ENCODE measurements at places on chromosomes 2 and 18.

DNA sequence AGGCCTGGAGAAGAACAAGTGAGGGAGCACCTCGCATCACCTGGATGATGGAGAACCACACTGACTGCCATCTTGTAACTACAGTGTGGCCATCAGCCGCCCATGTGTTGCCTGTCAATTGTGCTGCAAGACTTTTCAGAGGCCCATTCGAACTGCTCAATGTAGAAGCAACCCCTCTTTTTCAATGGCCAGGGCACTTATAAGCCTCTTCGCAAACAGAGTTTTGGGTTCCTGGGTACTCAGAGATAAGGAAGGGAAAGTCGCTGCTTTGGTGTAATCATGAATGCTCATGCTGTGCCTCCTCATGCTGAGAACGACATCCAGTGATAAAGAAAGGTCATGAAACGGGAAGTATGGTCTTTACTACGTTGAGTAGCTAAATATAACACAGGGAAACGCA lies 143.9 kb upstream of the SLC39A10 start:
- no peak for DNase-seq

DNA sequence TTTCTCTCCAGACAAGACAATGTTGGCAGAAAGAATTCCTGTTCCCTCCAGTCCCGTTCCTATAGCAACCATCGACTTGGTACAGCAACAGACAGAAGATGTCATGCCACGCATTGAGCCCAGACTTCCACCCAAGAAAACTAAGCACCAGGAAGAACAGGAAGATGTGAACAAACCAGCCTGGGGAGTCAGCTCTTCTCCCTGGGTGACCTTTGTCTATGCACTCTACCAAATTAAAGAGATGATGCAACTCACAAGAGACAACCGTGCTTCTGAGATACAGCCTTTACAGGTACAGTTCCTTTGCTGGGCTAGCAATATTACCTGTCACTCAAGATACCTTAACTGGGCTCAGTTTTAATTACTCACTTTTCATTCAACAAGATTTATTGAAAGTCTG lies 37.1 kb downstream of the NEMP2 start:
- DNase-seq = no peak

DNA sequence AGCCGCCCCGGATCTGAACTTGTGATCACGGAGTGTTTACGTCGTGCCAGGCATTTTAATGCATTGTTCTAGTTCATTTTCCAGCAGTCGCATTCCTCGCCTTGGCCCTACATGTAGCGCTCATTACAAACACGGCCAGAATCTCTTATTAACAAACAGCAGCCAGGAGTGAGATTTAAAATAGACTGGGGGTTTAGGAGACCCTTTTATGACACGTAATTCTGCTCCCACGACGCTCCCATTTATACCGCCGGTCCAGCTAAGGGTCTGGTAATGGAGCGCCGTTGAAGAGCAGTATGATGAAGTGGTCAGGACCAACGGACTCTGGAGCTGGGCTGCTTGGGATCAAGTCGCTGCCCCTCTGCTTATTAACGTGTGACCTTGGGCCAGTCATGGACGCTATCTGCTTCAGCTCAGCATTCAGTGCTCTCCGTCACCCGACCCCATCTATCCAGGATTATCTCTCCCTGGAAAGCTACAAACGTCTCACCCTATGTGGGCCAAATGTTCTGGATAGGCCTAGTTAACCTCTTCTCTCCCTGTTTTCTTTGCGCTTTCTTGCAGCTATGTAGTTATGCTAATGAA lies 745 bp downstream of the MSH2 start:
- no peak for DNase-seq

GRCh38 chr2:217789736-217790181 lies 213.0 kb downstream of the TNS1 start:
- DNase-seq = no peak

GRCh38 chr2:146992057-146992456 lies 852.8 kb upstream of the ACVR2A start:
- no peak for DNase-seq

DNA sequence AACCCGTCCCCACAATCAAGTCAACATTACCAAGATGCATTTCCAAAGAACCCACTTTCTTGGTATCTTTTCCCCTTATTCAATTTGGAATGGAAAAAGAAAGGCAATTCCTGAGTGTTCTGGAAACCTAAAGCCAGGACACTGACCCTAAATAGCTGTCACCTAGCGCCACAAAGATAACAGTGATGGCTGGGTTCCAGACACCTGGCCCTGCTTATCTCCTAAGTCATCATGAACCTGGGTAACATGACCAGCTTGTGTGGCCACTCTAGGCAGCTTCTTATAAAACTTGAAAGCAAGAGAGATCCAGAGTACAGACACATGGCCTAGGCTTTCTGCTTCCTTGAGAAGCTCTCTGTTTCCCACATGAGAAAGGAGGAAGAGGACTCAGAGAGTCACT lies 95.4 kb downstream of the BOD1L2 start:
- DNase-seq = no peak

DNA sequence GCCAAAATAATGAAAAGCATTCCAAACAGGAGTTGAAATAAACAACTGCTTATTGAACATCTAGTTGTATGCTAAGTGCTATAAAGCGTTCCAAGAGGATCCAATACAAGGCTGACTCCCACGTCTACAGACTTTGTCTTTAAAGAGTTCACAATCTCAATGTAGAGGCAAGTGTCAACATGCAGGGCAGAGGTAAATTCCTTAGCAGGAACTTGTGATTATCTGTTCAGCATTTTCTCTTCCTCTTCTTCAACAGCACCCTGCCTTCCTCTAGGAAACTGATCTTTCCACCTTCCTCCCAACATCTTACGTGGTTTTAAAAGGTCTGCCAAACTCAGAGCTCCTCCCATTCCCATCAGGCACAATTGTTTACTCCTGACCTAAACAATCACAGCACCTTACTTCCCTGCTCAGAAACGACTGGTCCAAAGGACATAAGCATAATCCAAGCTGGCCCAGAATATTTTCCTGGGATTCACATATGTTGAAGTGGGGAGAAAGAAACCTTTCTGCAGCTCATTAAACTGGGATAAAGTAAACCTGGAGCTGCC lies 83.9 kb downstream of the ITSN2 start:
- DNase-seq = no peak

DNA sequence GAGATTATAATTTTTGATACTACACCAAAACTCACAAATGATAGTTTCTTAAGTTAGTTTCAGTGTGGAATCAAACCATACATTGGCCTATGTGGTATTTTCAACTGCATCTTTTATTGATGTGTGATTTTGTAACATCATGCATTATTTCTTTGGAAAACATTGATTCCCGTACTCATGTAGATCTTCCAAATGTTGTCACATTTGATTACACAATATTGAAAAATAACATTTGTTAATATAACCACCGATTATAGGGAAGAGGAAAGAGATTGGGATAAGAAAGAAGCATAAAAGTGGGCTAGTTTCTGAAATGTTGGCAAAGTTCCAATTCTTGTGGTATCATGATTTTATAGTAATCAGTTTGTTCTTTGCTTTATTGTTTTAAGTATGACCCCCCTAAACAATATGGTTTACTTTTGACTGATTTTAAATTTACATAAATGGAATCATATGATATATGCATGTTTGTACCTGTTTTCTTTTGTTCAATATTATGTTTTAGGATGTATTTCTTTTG lies 117.2 kb upstream of the OTX1 start:
- no peak for DNase-seq

GRCh38 chr18:43524260-43524659 lies 247.0 kb upstream of the SYT4 start:
- no peak for DNase-seq

DNA sequence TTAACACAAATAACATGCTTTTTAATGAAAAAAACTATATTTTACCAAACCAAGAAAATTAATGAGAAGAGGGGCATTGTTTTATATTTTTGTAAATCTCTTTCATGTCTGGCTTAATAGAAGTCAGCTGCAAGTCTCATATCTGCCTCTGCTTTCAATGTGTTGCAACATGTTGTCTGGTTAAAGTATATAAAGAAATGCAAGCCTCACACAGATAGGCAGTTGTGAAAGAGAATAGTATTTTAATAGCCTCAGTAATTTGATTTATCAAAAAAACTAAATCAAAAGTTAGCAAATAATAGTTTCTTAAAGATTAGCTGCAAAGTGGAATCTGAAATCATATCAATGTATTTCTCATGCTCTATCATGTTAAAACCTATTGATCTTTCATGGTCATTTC lies 52.9 kb upstream of the NCOA1 start:
- DNase-seq = no peak

GRCh38 chr18:77016936-77017335 lies 115.6 kb downstream of the MBP start:
- no peak for DNase-seq

DNA sequence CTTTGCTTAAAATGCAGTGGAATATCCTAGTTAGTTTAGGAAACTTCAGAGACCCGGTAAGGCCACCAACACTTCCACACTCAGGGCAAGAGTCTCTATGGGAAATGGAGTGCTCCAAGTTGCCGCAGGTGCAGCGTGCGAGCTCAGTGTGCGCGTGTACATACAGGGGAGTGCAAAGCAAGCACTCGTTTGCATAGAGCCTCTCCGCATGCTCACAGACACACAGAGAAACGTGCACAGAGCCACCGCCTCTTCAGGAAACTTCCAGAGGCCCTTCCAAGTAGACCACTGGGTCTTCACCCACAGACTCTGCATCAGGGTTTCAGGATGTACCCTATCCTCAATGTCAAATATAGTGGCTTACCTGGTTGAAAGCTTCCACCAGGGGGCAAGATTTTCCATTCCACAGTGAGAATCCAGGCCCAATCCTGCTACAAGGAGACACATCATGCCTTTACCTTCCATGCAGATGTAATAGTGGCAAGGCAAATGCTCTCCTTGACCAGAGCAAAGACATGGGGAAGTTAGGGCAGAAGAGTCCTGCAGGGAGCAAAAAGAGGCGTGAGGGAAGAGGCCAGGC lies 513.0 kb upstream of the MYT1L start:
- DNase-seq = no peak

DNA sequence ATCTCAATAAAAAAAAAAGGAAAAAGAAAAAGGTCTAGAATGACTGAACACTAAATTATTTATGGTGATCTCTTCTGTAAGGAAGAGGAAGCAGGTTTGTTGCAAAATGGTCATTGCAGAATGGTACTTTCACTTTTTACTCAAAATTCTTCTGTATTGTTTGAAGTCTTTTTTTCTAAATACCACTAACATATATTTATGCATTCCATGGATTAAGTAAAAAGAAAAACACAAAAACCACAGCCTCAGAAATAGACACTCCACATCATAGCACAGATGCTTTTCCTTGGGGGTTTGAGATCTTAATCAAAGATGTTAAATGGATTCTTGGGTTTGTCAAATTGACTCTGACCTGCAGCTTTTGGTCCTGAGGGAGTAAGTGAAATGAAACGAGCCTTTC lies 47.4 kb downstream of the RHOB start:
- no peak for DNase-seq

GRCh38 chr2:121695171-121695451 lies 41.6 kb downstream of the NIFK start:
- no peak for DNase-seq

GRCh38 chr2:48874282-48874681 lies 118.8 kb upstream of the LHCGR start:
- no peak for DNase-seq

- DNase-seq = no peak
Observed at GRCh38 chr2:34408100-34408499, 809.0 kb upstream of the FAM98A start.

- DNase-seq = no peak
Observed at GRCh38 chr2:146258071-146258470, 1586.8 kb upstream of the ACVR2A start.

- no peak for DNase-seq
Observed at GRCh38 chr2:55111570-55112228, 61.4 kb upstream of the RTN4 start.

GRCh38 chr2:29777161-29777560 lies 144.2 kb downstream of the ALK start:
- DNase-seq = no peak

GRCh38 chr2:238670111-238670585 lies 177.7 kb upstream of the TWIST2 start:
- DNase-seq = no peak
